ENCODE measurements at places on chromosomes 16 and 17.

DNA sequence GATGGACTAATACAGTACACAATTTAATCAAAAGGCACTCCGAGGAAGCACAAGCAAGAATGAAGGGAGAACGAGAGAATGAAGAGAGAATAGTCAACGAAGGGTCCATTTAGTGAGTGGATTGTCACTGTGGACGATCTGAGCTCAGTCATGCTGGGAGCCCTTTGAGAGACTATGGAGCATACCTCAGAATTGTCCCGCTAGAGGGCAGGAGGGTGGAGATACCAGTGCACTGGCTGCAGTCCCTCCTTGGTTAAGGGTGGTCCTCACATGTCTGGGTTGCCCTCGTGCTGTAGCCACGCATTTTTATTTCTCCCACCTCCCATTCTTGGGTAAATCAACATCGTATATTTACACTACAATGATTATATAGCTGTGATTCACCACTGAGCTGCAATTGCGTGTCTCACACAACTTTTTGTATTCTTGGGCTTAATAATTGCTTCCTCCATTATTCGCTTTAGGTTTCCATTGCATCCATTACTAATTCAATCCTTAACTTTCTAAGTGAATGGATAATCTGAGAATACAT is 33.2 kb upstream of the FAM20A start:
- DNase-seq, result no peak

- DNase-seq, result no peak
These were observed 45.3 kb downstream of the GLG1 start for GRCh38 chr16:74561626-74562025.

DNA sequence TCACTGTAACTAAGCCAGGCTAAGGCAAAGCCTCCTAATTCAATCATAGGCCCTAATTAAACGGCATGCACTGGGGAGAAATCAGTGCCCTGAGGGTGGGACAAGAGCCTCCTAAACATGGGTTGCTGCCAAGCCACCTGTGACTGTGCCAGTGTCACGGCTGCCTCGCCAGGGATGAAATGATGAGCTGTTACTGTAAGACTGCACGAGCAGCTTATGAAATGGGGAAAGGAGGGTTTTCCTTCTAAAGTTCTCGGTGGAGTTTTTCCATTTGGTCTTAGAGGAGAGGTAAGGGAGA is 12.7 kb downstream of the TMEM11 start:
- DNase-seq, result peak; percentile 5

DNA sequence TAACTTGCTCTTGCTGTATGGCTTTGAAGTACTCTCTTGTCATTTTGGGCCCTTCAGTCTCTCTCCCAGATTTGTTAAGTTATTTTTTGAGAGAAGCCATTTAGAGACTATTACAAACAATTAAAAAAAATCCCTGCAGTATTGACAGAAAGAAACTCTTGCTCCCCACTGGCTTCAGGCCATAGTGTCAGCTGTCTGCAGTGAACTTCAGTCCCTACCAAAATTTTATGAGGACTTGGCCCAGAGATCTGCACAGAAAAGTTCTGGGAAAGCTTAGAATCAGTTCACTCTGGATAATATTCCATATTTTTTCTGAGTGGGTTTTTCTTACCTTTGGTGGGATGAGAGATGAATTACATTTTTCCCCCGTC is 30.9 kb upstream of the SUPT4H1 start:
- DNase-seq, result no peak

GRCh38 chr17:2240541-2240940 is 63.0 kb downstream of the SMG6 start:
- no peak for DNase-seq

- DNase-seq, result no peak
These were observed 70.4 kb upstream of the SMURF2 start for GRCh38 chr17:64732336-64733006.

- no peak for DNase-seq
These were observed 309.9 kb upstream of the ASIC2 start for GRCh38 chr17:33602981-33603380.

DNA sequence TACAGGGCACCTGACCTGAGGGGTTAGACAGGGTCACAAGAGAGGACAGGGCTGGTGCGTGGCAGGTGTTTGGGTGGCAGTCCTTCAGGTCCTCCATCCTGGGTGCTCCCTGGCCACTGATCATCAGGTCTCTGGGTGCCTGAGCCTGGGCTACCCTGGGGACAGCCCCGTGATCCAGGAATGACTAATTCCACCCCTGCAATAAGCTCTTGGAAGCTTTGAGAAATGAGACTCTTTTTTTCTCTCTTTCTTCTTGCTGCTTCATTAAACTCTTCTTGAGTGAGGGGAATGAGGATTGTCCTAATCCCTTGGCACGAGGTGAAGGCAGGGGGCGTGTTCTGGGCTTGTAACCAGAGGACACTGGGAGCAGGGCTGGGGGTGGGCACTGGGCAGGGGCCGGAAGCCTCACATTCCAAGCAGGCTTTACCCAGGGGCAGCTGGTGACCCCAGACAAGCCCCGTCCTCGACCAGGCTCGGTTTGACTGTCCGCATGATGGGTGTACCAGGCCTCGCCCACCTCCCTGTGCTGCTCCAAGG is 21.4 kb upstream of the SPNS2 start:
- DNase-seq, result no peak

DNA sequence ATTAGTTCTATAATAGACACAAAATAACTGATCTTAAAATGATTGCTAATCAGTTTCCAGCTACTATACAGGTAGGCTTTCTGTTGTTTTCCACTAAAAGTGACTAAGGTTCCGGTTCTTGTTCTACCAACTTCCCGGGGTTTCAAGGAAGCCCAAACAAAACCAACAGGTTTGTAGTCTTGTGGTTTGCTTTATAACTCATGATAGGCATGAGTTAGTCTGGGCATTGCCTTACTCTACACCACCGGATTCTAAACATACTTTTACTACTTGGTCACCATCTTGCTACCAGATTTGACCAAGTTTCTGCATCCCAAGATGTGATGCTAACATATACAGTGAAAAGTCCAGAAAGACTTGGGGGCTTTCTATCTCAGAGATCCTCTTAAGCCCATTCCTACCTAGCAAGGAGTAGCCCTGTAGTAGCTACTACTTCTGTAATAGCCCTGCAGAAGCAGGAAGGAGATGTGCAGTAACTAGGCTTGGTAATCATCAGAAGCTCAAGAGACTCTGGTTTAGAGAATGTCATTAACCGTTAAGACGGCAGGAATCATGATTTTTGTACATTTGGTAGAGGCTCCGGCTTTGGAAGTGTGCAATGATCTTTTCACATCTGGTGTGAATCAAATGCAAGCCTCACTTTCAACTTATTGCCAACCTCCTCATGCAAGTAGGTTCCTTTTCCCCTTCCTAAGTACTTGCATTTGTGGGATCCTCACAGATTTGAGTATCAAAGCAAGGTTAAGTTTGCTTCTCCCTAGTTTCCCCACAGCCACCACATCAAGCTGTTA is 1.6 kb downstream of the FAM117A start:
- no peak for DNase-seq

DNA sequence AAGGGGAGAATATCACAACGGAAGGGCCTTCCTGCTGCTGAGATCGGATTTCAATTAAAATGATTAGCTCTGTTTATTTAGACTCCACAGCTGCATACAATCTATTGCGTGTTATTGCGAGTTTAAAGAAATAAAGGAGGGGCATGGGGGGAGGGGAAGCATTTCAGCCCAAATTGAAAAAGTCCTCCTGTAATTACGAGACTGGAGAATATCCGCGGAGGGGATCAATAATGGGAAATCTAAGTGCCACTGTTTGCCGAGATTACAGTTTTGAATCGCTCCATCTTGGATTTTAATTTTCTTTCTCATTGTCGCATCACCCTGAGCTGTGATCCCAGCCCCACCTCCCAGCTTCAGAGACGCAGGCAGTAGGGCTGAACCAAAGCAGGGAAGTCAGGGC is 15.7 kb upstream of the RPL38 start:
- peak; percentile 71 for DNase-seq

GRCh38 chr16:17574256-17574655 is 103.5 kb upstream of the XYLT1 start:
- DNase-seq, result no peak

Measured in NCI-H1436 (cell line).